ENCODE measurements at places on chromosomes 16 and 17.
A peak's percentile ranks its signal among the peaks of the same experiment; 100 is the strongest.

DNA sequence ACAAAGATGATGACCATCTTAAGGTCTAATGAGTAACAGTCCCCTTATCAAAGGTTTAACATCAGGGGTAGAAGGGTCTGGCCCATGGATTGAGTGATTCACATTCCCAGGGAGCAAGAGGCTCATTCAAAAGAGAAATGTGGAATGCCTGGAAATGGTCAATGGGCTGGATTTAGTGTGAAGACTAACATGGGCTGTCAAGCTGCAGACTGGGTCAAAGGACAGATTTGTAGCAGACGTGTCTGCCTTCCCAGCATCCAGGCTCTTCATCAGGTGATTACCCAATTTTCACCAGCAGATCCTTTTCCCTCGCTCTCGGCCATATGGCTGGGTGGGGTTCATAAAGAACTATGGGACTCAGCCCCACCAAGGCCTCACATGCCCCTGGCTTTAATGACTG is 26.8 kb downstream of the DCUN1D3 start:
- no peak for DNase-seq

DNA sequence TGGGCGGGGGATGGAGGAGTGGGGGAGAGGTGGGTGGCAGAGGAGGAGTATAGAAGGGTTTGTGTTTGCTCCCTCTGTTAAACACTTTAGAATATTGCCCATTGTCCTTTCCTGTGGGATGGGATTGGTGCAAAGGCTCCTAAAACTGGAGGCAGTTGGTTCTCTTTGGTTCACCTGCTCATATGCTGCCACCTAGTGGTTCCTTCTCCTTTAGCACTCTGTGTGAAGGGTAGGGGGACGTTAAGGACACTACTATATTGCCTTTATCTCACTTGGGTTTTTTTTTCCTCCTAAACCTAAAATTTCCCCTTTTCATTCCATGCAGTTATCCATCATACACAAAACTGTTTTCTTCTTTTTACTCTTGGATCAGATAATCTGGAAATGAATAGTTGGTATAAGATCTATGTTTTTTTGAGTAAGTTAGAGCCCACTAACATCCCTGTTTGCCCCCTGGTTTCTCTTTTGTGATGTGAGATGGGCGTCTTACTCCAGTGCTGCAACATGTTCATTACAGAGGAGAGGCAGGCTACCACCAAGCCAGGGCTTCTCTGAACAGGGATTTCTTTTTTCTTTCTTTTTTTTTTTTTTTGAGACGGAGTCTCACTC is 23.8 kb downstream of the SNX11 start:
- peak; percentile 35 for DNase-seq

- DNase-seq = no peak
These were observed 26.3 kb downstream of the MYLK3 start for GRCh38 chr16:46721885-46722284.

DNA sequence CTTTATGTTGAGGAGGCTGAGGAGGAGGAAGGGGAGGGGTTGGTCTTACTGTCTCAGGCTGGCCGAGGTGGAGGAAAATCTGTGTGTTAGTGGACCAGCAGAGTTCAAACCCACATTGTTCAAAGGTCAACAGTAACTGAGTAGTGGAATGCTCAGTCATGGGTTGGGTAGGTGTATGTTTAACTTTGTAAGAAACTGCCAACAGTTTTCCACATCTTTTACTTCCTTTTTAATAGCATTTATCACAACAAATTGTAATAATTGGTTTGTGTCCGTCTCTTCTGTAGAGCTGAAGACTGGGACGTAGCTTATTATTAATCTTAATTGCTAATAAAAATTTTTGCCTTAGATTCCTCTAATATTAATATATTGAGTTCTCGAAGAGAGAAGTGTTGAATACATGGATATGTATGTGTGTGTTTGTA is 5.3 kb downstream of the ATP6V0A1 start:
- DNase-seq = no peak

DNA sequence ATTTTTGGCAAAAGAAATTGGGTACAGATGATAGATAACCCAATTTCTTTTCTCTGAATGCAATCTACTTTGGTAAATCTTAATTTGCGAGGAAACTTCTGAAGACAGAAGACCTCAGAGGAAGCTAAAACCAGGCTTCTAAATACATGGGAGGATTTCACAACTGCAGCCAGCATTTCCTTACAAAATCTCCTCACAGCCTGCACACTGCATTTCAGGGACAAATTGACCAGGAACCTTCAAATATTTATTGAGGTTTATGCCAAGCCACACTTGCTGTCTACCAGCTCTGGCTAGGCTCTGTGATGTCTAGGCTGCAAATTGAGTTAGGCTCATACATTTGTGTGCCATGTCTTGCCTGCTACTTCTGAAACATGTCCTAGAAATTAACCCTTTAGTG is 167.3 kb upstream of the CDH5 start:
- DNase-seq = no peak

DNA sequence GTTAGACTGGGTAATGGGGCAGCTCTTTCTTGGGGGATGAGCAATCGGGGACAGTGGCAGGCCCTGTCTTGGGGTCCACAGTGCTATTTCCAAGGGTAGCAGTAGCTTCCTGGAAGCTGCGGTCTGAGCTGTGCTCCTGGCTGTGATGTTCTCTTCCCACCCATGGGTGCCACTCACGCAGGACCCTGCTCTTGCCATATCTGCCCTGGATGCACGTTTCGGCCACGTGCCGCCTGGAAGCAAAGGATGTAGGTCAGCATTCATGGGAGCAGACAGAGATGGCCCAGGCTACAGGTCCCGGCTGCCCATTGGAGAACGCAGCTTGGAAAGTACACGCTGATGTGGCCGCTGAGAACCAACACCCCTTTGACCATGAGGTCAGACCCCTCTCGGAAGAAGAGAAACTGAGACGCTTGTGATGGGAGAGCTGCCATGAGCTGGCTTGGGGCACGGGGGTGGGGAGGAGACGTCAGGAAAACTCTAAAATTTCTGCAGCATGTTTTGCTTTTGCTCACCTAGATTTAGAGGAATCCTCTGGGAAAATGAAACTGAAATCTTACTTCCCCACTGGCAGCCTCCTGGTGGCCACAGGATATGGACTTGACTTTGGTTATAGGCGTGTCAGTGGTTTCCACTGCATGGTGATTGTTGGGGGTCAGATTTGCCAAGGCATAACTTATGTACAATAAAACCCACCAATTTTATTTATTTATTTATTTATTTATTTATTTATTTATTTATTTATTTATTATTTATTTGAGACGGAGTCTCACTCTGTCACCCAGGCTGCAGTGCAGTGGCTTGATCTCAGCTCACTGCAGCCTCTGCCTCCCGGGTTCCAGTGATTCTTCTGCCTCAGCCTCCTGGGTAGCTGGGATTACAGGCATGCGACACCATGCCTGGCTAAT is 36.2 kb upstream of the IRF8 start:
- DNase-seq = no peak

DNA sequence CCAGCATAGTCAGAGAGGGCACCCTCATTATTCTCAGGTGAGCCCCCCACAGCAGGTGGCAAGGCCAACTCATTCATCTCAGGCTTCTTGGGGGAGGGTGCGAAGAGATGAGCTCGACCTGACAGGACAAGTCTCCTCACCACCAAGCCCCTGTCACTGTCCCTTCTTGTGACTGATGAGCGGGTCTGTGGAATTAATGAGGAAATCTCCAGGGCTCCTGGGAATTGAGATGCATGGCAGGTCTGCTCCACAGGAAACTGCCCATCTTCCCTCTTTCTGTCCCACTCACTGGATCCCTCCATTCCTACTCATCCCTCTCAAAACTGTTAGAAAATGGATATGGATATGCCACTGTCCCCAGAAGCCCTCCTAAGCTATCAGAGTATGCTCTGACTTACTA is 32.5 kb upstream of the CES5A start:
- no peak for DNase-seq

GRCh38 chr17:39653316-39653661 is 11.9 kb upstream of the TCAP start:
- DNase-seq = no peak

DNA sequence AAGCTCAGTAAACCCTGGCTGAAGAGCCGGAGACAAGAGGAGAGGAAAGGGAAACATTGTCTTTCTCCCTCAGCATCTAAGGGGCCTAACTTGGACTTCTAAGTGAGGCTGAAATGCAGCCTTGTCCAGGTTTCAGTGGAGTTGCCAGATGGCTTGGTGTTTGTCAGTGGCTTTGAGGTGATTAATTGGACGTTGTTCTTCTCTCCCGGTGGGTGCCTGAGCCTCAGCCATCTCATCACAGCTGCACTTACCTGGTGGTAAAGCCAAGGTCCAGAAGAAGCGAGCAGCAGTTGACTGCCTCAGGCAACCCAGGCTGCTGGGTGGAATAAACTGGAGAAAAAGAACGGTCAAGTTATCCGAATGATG is 202.2 kb upstream of the NLRP1 start:
- DNase-seq = no peak

- DNase-seq = no peak
These were observed 5.2 kb downstream of the ITGA3 start for GRCh38 chr17:50060951-50061712.

DNA sequence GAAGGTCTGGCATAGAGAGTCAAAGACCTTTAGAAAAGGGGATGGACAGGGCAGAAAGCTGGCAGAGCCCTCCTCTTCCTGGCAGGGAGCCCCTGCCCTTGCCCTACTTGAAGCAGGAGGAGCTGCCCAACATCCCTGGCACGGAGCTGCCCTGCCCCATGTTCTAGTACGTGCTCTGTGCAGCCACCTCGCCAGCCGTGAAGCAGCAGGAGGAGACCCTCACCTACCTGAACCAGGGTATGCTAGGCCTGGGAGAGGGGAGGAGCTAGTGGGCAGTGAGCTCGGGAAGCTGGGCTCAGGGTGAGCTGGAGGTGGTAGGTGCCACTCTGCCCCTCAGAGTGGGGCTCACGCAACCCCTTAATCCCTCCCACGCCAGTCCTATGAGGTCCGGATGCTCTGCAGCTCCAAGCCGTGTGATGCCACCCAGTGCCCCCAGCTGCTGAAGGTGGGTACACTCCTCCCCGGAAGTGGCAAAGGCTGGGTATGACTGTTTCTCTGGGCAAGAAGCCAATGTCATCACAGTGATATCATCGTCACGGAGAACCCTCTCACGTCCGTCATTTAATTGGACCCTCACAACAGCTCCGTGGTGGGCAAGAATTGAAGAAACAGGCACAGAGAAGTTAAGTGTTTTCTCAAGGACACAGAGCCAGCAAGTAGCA is 12.7 kb upstream of the STAC2 start:
- no peak for DNase-seq

- no peak for DNase-seq
These were observed 56.4 kb upstream of the IRX3 start for GRCh38 chr16:54342966-54343365.

GRCh38 chr16:359871-360697 is 7.6 kb upstream of the AXIN1 start:
- DNase-seq = no peak

DNA sequence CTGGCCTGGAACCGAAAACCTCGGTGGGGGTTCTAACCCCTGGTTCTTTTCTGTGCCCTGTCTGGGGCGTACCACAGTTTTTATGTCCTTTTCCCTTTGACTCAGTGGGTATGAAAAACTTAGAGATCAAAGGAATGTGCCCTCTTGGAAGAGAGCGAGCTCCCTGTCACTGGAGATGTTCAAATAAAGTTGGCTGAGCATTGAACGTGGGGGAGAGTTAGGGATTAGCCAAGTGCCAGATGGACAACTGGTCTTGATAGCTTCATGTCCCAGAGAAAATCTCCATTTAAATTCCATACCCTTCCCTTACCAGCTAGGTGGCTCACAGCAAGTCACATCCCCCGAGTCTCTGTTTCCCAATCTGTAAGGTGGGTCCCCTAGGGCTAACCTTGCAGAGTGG is 9.5 kb downstream of the ADGRG1 start:
- DNase-seq = no peak

DNA sequence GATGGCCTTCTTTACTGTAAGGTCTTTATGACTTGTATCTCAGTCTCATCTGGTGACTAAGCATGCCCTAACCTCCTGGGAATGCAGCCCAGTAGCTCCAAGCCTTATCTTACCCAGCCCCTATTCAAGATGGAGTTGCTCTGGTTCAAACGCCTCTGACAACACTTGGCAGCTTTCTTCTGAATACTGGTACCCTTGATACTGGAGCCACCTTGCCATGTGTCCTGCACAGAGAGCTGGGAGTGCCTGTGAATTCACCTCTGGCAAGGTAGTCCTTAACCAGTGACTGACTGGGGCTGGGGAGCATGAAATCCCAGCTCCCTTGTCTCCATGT is 17.2 kb downstream of the NUDT7 start:
- DNase-seq = no peak

DNA sequence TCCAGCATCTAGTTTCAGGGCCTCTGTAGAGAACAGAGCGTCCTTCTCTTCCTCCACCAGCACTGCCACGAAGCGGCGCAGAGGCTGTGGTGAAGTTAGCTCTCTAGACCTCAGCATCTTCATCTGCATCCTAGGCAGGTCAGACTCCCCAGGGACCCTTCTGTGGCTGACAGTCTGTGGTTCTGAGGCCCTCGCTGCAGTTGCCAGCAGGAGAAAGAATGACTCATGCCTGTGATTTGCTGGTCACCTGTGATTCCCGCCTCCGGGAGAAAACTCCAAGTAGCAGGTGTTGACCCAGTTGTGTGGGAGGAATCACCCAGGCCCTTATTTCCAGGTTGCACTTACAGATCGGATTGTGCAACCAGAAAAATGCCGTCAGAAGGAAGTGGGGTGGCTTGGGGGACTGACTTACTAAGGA is 117.3 kb upstream of the CACNG5 start:
- DNase-seq = no peak

GRCh38 chr17:82065638-82066303 is at the start of gene DUS1L:
Gene DUS1L (minus strand): TSS chr17:82065804. CDS start chr17:82065059, 745 bp downstream.
- peak; percentile 96 for DNase-seq

DNA sequence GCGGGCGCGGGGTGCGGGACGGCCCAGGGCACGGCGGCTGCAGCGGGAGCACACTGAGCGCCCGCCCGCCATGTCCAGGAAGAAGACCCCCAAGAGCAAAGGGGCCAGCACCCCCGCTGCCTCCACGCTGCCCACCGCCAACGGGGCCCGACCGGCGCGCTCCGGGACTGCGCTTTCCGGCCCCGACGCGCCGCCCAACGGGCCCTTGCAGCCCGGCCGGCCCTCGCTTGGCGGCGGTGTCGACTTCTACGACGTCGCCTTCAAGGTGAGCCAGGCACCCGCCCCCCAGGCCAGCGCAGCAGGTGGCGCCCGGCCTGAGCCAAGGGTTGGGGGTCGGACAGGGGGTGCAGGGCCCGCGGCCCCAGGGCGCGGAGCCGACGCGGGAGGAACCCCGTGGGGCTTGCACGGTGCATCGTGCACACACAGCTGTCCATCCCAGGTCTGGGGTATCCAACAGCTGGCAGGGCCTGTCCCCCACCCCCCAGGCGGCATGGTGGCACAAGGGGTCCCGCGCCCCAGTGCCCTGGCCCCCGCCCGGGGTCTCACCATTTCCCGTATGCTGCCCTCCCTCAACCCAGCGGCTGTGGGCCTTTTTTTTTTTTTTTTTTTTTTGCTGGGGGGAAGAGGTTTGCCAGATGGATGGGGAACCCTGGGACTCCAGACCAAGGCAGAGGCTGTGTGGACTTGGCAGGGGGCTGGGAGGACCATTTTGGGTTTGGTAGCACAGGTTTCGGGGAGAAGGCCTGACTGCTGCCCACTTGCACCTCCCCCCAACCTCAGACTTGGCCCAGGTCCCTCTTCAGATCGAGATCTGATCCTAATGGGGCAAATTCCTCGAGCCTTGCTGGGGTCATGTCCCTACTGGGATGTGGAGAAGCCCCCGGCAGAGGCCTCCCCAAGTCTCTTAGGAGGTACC is 547 bp downstream of the RAB26 start:
- DNase-seq = no peak

Data from GM12892 (cell line).